NCI-H146 (cell line): ENCODE measurements at places on chromosomes 1 and 21.

- DNase-seq = no peak
Measured at GRCh38 chr1:246320286-246320685, 186.8 kb downstream of the SMYD3 start.

GRCh38 chr1:53400761-53401674, 58.2 kb upstream of the DMRTB1 start:
- DNase-seq = no peak

- DNase-seq = no peak
Measured at GRCh38 chr1:177239792-177240191, 69.0 kb downstream of the BRINP2 start.

DNA sequence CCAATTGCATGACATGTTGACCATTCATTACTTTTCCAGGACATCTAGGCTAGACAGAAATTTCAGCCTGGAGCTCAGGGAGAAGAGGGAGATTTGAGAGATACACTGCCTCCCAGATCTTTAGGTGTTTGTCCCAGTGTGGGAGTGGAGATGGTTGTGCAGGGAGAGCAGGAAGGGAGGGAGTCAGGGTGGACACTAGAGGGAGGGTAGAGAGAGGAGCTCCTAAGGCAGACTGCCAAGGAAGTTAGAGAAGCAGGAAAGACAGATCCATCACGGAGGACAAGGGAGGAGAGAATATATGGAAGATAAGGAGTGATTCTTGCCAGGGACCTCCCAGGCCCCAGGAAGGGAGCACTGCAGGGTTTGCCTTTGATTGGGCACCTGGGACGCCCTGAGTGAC, 8.7 kb downstream of the CDCA8 start:
- DNase-seq = no peak

DNA sequence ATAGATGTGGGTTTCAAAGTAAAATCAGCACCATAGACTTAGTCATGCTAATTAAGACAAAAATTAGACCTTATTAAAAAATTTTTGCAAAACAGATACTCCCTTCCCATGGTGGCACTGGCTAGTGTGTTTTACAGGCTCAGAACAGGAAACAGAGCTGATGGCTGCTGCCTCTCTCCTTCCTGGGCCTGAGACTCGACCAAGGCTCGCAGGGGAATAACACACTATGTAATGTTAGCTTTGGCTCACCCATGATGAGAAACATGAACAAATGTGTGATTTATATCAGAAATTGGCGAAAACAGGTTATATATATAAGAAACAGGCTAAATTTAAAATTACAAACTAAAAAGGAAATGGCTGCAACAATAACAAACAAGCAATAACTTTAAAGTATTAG, 50.7 kb downstream of the ERG start:
- DNase-seq = no peak
